ENCODE measurements at places on chromosomes 1 and 21.

DNA sequence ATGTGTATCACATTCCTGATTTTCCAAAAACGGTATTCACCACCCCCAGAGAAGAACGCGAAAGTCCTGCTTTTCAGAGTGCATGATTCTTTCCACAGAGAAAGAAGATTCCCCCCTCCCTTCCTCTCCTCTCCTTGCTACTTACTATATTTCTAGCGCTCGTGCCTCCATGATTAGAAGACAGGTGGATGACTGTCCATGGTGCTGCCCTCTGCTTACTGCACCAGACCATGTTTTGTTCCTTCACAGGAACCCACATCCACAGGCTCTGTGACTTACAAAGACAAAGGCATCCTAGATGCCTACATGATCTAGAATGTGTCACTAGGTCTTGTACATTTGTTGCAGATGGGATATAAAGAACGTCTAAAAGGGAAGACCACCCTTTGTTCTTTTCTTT, 49.1 kb upstream of the ZNF648 start:
- DNase-seq = no peak

DNA sequence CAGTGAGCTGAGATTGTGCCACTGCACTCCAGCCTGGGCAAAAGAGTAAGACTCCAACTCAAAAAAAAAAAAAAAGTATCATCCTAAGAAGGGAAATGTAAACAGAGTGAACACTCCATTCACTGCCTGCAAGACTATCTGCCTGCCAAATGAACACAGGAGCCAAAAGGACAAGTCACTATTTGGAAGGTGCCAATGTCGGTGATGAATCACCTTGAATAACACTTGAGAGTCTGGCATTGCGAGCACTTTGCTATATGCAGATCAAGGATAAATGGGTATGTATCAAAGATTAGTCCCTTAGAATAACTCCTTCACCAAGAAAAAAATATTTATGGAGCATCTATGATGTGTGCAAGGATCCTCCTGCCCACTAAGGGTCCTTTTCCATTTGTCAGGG, 6.6 kb downstream of the UBR4 start:
- DNase-seq = no peak

GRCh38 chr1:219265026-219265515, 91.4 kb downstream of the LYPLAL1 start:
- no peak for DNase-seq

GRCh38 chr1:1259951-1260600, 13.6 kb upstream of the C1QTNF12 start:
- no peak for DNase-seq

DNA sequence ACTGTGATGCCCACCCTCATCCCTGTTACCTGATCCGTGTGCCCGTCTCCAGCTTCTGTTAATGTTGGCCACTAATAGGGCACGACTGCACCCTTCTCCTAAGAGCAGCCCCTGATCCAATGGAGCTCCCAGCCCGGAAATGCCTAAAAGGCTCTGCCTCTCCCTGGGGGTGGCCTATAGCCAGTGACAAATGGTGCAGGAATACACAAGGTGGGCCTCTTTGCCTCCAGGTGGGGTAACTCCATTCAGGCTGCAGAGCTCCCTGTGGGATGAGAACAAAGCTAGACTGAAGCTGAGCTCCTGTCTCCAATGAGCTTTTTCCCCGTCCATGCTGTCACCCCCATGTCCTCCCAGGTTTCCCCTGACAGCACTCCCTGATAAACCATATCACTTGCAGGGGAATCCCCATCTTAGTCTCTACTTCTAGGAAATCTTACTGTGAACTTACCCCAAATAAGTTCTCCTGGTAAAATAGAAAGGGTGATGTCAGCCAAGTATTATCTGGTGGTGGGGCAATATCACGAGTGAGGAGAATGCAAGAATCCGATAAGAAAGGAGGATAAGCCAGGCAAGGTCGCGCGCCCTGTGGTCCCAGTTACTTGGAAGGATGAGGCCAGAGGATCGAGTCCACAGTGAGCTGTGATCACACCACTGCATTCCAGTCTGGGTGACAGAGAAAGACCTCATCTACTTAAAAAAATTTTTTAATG, 18.6 kb downstream of the S100A7A start:
- no peak for DNase-seq

GRCh38 chr1:29893046-29893723, 656.9 kb downstream of the PTPRU start:
- no peak for DNase-seq

DNA sequence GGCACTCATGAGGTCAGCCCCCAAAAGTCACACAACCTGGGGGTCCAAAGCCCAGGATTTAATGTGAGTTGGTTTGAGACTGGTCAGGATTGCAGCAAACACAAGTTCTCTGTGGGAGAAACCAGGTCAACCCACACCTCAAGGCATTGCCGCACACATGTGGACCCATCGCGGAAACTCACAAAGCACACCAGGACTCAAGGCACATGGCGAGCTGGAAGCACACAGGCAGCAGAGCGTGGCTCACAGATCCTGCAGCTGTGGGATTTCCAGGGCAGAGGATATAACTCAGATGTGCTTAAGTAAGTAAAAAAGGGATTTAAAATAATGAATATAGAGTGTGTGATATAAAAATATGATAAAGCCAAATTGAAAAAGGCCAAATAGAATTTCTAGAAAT, 51.6 kb upstream of the ADARB1 start:
- no peak for DNase-seq

DNA sequence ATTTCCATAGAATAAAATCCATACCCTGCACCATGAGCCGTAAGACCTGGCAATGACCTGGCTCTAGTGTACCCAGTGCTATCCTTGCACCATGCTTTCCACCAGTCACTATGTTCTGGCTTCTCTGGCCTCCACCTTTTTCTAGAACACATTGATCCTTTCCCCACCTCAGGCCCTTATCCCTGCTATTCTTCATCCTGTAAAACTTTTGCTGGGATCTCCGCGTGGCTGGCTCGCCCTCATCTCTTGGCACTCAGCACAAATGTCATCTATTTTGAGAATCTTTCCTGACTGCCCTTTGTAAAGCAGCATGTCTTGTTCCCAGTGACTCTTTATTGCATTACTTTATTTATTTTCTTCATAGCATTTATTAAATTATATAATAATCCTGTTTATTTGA, 169.8 kb upstream of the B3GALT2 start:
- no peak for DNase-seq

GRCh38 chr1:1360506-1361169, 2.3 kb upstream of the MXRA8 start:
- DNase-seq = no peak

- no peak for DNase-seq
These were observed 1.4 kb downstream of the RNF11 start for GRCh38 chr1:51237351-51238033.

- DNase-seq = no peak
These were observed 99.4 kb downstream of the UCHL5 start for GRCh38 chr1:192959657-192960186.

DNA sequence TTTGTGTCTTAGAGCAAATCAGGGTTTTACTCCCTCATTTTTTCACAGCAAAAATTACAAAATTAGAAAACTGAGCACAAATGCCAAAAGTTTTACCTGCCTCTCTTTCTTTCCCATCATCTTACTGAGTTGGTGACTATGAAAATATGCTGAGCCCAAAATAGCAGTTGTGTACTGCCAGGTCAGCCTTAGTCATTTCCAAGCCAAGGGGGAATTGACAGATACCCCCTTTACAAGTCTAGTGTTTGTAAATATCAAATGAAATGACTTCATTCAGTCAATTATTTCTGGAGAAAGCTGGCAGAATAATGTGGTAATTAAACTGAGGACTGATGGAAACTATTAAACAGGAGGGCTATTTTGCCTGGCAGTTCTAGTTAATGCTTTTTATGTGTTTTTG, 11.4 kb upstream of the GORAB start:
- DNase-seq = no peak

GRCh38 chr1:59309795-59310548, 13.1 kb downstream of the FGGY start:
- no peak for DNase-seq

GRCh38 chr1:14875524-14876509, 277.3 kb downstream of the KAZN start:
- DNase-seq = no peak

All from thymus (tissue), 14 donors.